ENCODE measurements at places on chromosomes 4 and X.

DNA sequence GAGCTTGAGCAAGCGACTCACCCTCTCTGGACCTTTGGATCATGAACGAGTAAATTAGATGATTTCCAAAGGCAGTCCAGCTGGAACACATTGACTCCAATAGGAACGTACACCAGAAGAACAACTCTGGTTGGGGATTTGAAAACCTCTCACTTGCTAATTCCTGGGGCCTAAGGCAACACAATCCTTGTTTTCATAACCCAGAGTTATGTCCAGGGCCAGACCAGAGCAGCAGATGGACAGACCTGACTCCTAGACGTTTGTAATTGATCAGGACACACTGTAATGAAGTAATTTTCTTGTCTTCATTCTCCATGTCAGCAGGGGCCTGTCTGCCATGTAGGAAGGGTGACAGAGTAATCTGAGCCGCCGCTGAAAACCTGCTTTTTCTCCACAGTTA, 283.9 kb downstream of the IDS start:
- peak; percentile 1 for DNase-seq

DNA sequence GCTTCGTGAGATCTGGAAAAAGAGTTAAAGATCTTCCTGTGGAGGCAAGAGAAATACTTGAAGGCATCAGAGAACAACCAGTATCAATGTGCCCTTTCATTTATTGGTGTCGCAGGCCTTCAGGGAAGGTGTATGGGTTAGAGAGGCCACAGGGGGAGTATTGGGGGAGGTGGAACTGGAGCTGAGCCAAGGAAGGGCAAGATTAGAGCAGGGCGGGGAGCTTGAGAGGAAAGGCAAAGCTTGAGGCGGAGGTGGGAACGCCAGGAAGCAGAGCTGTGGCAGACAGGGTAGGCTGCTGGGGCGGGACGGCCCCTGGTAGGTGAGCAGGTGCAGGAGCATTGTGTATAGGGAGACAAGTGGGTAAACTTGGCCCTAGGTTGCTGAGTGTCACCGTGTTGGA, 329.9 kb downstream of the ARHGAP10 start:
- peak; percentile 87 for DNase-seq

- no peak for DNase-seq
These were observed 123.2 kb upstream of the BANK1 start for GRCh38 chr4:101667348-101667747.

GRCh38 chrX:7414753-7415152, 266.8 kb upstream of the PUDP start:
- no peak for DNase-seq

GRCh38 chr4:113256946-113257345, 207.5 kb downstream of the ANK2 start:
- no peak for DNase-seq

DNA sequence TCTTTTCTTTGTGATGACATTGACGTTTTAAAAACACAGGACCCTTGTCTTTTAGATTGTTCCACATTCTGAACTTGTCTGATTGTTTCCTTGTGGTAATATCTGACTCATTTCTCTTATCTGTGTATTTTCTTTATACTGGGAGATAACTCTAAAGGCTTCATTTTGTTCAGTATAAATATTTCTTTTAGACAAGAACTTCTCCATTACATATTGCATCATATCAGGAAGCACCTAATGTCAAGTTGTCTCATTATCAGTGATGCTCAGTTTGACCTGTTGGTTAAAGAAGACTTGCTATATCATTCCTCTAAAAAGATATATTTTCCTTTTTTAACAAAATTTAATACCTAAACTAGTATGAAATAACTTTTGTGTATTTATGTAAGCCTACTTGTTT, 152.3 kb upstream of the BMP3 start:
- DNase-seq: no peak

DNA sequence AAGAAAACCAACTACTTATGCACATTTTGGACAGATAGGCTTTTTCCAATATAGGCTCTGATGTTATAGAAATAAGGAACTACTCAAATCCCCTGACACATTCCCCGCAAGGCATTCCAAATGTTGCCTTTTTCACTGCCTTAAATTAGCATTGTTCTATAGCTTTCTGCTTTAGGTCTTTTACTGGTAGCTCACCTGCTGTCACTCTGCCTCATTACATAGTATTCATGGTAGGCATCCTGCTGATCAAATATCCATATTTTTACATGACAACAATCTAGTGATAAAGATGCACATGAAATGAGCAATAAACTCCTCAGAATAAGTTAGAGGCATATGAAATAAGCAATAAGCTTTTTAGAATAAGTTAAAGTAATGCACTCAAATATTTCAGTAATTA, 542.7 kb downstream of the FAM133A start:
- DNase-seq: peak; percentile 61

GRCh38 chr4:112954286-112954685, 95.2 kb upstream of the ANK2 start:
- DNase-seq: peak; percentile 55

DNA sequence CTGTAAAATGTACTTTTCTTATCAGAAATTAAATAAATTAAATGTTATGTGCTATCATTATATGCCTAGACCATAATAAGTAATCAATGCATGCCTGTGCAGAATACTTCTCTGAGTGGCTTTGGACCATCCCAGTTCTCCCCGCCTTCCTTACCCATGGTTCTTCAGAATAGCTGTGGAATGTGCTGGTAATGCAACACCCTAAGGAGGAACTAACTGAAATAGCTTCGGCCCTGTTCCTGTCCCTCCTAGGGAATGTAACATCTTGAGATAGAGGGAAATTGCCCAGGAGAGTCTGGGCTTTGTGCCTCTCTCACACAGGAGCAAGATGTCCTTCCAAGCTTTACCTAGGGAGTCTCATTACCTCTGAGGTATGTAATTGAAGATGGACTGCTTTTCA, 693.6 kb upstream of the HS3ST1 start:
- no peak for DNase-seq

DNA sequence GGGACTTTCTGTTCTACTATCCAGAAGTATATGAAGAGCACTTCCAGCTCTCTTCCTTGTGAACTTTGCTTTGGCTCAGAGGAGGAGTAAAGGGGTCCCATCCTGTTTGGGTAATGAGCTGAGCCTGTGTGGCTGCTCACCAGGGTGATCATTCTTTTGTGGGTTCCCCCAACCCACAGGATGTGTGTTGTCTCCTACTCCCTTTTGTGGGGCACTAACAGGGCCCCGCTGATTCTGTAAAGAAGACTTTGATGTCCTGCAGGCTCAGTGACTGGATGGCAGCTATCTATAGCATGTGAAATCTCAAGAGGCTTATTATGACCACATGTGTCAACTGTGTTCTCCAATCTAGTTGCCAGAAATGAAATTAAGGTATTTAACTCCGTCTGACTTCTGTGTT, 40.8 kb downstream of the ZNF518B start:
- DNase-seq: no peak

DNA sequence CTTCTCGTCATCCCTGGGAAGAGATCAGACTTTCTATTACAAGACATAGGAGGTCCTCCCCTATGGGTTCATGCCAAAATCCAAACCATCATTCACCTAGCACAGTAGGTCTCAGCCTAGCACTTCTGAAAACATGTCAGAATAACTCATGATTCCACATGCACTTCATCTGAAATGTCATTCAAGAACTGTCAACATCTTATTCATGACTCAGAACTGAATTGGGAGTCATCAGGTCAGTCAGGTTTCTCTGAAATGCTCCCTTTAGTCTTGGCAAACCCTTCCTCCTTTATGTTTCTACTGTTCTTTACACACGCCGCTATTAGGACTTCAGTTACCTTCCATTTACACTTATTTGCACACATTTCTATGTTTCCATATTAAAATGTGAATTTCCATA, 67.2 kb downstream of the ANTXR2 start:
- no peak for DNase-seq

GRCh38 chrX:119389871-119390501, 9.2 kb upstream of the SLC25A43 start:
- DNase-seq: peak; percentile 30

DNA sequence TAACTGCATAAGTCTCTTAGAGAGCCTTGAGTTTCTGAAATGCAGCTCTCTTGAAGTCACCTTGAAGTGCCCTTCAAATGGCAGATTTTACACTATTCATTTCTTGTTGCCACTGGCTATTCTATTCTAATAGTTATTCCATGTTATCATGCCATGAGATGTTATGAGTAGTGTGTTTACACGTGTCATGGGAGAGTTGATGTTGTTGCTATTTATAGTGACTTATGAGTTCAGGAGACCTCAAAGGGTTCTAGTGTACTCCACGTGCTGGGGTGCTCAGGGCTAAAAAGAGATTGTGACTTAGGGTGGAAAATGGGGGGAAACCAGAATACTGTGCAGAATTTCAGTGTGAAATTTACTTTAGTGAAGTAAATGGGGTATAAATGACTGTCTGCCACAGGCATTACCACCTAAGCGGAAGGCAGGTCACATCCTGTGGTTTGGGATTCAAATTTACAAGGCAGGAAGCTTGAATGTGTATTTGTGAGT, 77.1 kb upstream of the SLC4A4 start:
- DNase-seq: no peak

DNA sequence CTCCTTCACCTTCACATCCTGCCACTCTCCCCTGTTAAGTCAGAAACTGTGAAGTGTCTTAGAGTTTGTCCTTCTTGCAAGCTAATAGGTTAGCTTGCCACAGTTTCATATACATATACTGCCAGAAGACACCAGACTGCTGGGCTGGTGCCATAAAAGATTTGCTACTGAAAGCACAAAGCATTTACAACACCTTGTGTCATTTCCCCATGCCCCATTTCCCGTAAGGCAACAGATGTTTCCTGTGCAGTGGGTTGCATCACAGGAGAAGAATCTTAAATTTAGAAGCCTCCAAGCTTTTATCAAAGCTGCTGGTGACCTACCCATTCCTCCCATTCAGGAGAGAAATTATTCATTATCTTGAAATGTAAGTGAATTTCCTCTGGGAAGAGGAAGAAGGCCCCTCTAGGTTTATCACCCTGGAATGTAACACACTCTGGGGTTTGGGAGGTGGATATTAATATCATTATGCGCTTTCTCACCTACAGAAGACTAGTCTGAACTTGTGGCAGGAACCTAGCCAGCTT, 34.5 kb upstream of the RAB33B start:
- peak; percentile 52 for DNase-seq

- DNase-seq: no peak
These were observed 586.7 kb downstream of the GBA3 start for GRCh38 chr4:23279377-23279986.

DNA sequence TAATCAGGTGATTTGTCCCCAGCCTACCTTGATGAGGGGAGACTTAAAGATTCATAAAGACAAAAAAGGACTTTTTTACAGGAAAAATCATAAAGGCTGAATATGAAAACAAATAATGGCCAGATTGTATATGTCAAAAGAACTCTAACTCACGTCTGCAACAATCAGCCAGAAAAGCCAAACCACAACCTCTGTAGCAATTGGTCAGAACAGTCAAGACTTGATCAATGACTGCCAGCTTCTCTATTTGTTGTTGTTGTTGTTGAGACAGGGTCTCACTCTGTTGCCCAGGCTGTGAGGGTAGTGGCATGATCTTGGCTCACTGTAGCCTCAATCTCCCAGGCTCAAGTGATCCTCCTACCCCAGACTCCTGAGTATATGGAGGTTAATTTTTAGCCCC, 35.9 kb upstream of the PPA2 start:
- no peak for DNase-seq

GRCh38 chr4:76950956-76951671, 1.6 kb downstream of the SEPTIN11 start:
- DNase-seq: peak; percentile 73

DNA sequence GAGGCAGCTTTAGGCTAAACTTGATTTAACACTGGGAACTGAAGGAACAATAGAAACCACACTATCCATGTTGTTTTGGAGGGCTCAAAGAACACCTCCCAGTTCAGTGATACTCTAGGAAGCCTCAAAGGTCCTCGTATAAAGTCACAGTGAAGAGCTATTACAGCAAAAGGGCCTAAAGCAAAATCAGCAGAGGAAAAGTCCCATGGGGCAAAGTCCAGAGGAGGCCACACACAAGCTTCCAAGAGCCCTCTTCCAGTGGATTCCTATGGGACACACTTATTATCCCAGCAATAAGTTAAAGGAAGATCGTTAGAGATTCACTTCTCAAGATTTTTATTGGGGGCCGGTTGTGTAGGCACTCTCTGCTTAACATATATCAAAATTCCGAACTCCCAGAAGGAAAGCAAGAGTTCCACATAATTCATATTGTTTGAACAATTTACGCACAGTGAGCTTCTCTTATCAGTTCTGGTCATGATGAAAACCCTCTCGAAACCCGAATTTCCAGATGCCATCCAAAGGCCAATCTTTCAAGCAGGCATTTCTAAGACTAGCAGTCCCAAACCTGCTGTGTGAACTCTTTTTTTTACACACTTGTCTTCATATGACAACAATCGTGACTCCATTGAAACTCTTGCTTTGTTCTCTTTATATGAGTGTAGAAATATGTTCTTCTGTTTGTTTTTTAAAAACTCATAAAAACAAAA, 53.7 kb downstream of the ANXA5 start:
- no peak for DNase-seq

- no peak for DNase-seq
These were observed 14.5 kb upstream of the HEPH start for GRCh38 chrX:66149519-66149918.

- DNase-seq: peak; percentile 52
These were observed 101.0 kb downstream of the ATP11C start for GRCh38 chrX:139831675-139832456.

Data from NCI-H69 (cell line).